ENCODE measurements at places on chromosomes 2 and 18.

- DNase-seq = no peak
Observed at GRCh38 chr2:112153179-112153490, 14.9 kb downstream of the FBLN7 start.

DNA sequence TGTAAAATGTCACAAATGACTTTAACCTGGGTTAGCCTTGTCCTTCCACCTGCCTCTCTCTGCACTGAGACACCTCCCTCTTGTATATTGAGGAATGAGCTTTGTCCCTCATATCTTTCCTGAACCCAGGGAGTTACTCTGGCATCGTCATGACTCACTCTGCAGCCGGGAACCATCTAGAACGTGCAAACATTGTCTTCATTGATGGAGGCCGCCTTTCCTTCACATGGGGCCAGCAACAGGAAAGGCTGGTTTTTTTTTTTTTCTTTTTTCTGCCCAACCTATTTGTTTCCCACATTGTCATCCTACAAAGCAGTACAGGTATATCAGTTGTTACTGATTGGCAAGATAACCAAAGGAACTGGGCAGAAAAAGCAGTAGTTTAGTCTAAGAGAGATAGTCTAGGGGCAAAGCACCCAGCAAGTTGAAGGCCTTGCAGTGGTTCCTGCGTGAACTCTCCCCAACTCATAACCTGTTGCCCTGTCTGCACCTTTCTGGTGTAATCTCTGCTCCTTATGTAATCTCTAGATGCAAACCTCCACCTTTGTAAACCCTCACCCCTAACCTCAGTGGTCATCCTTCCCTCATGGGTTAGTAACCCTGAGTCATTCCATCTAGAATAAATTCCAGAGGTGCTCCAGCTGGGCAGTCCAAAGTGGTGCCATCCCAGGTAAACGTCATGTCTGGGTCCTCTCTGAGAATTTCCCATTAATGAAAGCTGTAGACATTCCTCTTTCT, 38.3 kb downstream of the SLC40A1 start:
- DNase-seq = no peak

- DNase-seq = no peak
Observed at GRCh38 chr2:112947374-112947773, 30.4 kb upstream of the IL36G start.

DNA sequence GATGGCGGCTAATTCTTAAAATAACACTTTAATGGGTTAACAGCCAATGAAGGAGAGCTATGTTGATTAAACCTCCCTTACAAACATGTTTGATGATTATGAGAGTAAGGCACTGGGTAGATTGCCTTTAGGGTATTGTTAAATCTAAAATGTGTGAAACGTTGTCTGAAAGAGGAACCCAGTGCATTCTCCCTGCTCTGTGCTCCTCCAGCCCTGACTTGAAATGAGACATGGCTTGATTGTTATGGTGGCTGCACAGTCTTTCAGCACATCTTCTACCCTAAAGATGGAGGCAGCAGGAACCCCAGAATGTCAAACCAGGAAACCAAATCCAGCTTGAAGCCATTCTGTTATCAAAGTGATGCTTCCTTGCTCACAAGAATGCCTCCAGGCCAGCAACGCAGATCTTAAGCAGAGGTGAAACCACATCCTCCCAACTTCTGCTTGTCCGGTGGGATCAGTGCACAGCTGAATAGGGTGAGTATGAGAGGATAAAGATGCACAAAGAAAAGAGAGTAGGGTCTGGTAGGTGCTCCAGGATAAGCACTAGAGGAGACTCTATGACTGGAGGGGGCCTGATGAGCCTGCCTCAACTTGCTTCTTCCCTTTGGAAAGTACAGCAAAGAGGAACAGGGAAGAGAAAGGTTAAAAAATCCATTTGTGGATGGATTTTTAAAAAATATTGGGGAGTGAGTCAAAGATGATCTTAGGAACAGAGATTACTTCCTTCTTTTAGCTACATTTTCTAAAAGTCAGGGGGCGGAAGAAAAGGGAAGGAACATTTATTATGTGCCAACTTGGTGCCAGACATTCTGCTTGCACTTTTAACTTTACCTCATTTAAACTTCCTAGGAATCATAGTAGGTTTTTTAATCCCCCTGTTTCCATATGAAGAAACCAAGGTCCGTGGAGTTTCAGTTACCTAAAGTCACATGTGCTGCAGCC, 523.0 kb downstream of the TXNL1 start:
- DNase-seq = no peak

DNA sequence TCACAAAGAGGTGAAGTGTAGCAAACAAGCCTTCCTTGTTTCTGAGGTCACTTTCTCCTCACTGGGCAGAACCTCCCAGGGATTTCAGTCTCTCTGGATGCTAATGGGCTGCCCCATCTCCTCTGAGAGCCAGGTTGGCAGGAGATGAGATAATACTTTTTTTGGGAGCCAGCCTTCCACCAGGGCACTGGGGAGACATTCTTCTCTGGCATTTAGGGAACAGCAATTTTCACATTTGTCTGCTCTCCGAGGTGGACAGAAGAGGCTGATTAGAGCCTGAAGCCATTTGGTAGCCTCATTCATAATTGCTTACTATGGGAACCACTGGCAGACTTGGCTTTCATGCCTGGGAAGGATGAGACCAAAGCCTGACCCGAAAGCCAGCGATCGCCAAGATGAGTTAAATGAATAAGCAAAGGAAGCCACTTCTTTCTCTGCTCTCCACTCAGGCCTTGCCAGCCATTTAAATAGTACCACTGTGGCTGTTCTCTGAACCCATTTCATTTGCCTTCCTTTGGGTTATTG, 70.1 kb downstream of the NRP2 start:
- no peak for DNase-seq
